ENCODE measurements at places on chromosomes 12 and 14.

DNA sequence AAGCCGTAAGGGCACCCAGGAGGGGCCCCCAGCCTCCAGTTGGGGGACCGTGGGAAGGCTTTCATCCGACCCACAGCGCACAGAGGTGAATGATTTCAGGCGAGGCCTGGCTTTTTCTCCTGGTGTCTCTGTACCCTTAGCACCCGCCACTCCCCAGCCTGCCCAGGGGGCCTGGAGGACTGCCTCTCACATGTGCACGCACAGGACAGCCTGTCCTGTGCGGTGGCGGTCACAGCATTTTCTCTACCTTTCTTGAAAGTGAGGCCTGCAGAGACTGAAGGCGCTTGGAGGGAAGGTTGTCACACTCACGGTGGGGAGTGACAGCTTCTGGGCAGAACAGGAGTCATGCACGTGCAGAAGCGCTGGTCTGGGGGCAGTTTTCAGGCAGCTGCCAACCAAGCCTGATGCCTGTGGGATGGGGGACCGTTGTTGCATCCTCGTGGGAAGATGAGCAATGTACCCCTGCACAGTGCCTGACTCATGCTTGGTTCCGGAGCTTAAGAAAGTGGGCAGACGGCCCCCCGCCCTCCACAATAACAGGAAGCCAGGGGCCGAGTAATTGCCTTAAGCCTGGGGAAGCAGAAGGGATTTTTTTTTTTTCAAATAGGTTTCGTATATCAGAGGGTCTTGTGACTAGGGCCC, 148.1 kb downstream of the TSPAN9 start:
- DNase-seq = no peak

GRCh38 chr12:77841521-77841920, 10.8 kb downstream of the NAV3 start:
- DNase-seq = no peak

- no peak for DNase-seq
Observed at GRCh38 chr12:28563286-28563685, 373.0 kb downstream of the CCDC91 start.

DNA sequence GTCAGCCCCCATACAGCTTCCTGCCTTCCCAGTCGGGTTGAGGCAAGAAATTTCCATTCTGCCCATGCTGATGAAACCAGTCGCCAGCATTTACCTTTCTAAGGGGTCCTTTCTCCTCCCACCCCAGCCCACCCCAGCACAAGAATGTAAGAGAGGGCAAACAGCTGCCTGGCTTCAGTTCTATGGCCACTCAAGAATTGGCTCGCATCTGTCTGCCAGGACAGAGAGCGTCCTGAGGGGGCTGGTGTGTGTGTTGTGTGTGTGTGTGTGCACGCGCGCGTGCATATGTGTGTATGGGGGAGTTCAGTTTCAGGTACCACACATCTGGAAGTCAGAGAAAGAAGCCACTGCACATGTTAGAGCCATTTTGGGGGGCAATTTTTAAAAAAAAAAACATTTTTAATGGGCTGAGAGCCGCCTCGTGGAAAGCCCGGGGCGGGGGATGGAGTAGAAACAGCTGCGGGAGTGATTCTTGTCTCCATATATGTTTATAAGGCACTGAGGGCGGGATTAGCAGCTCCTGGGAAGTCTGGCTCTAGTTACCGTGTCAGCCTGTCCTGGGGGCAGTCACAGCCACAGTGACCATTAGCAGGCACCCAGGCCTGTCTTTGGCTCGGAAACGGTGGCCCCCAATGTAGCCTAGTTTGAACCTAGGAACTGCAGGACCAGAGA, at the start of gene WNT5B:
TSS of gene WNT5B (plus strand) at position 566 of the 672 bp plus-strand sequence. CDS start 2,124 bp downstream, outside the sequence.
- DNase-seq = no peak

DNA sequence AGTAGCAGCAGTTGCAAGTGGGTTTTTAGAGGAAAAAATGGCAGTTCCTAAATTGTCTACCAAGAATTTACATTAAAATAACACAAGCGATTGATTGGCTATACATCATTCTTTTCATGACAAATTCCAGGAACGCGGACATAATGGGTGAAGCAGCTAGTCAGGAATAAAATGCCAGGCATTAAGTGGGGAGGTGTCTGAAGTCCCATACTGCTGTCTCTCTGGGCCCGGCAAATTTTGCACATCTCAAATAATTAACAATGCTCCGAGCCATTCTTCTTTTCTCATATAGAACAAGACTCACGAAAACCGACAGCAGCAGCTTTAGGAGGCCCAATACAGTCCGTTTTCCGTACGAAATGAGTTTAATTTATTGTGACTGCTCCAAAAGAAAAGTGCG, 696 bp downstream of the RPL36AL start:
- no peak for DNase-seq

- DNase-seq = no peak
Observed at GRCh38 chr12:98990648-98991047, 345.6 kb downstream of the APAF1 start.

- DNase-seq = no peak
Observed at GRCh38 chr12:8655421-8655820, 7.2 kb downstream of the MFAP5 start.

- no peak for DNase-seq
Observed at GRCh38 chr12:24678436-24678835, 270.5 kb downstream of the BCAT1 start.

DNA sequence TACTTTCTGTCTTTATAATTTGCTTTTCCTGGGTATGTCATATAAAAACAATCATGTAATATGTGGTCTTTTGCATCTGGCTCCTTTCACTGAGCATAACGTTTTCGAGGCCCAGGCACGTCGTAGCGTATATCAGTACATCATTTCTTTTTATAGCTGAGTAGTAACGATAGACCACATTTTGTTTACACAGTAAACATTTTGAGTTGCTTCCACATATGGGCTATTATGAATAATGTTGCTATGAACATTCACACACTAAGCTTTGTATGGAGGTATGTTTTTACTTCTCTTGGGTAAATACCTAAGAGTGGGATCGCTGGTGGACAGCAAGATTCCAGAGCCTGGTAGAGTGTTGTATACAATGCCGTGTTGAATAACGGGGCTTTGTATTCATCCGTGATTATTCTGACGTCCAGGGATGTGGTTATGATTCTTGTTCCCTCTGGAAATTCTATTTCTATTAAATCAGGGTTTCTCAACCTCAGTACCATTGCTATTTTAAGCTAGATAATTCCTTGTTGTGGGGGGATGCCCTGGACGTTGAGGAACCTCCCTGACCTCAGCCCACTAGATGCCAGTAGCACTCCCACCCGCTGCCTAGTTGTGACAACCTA, 38.9 kb upstream of the CIT start:
- DNase-seq = no peak

DNA sequence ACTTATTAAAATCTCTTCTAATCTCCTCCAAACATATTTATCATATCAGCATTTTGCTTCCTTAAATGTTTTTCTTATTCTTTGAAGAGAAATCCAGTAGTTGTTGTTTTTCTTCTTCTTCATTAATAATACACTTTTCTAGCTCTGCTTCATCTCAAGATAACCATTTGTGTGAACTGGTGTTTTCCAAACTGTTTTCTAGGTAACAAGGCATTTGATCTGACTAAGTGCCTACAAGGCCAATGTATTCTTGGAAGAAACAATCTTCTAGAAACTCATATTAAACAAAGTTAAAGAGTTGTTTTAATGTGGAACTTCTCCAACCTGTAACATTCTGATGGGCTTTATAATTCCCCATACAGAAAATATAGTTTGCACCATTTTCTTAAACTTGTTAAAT, 30.8 kb upstream of the IFNG start:
- no peak for DNase-seq

DNA sequence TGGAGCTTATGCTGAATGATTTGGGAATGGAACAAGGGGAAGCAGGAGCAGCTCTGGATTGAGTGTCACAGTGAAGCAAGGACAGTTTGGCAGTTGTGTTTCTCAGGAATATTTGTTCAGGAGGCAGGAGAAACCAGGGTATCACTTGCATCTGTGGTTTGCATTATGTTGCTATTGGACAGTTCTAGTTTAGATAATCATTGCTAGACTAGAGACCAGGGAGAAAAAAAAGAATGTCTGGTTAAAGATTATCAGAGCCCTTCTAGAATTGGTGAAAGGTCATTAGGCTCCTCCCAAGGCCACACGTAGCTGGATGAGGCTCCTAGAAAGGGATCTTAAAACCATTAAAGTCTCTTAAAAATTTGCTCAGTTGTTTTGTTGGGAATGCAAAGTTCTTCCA, 17.0 kb upstream of the SRSF5 start:
- no peak for DNase-seq

- DNase-seq = no peak
Observed at GRCh38 chr12:123696646-123697045, 15.5 kb upstream of the ATP6V0A2 start.

DNA sequence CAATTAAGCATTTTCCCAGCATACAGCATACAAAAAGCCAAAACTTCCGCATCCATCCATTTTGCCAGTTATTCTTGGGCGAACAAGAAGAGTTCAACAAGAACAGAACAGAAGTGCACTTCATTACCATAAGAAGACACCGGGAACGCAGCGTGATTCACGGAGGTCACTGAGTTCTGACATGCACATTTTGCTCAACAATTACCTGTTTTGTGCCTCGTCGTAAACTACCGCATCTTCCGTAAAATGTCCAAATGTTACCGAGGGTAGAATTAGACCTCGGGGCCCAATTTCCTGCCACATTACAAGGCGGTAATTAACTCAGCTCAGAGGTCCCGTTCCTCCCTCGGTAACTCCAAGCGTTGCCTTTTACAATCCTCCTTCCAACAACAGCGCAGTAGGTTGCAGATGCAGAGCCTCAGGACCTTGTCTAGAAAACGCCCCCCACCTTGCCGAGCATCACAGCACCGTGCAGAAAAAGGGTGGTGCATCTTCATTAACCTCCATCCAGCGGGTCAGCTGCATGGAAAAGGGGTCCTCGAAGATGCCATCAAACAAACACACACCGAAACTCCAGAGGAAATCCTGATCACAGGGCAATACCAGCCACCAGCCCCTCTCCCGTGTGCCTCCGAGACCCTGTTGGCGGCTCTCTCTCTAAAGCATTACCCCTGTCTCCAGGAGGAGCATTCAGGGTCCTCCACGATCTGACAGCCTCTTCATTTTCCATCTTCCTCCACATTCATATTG, 125.2 kb downstream of the BCL11B start:
- DNase-seq = no peak

- no peak for DNase-seq
Observed at GRCh38 chr12:64876388-64877071, 52.1 kb downstream of the TBC1D30 start.

GRCh38 chr12:42677461-42677860, 87.9 kb upstream of the PRICKLE1 start:
- no peak for DNase-seq

- DNase-seq = peak; percentile 7
Observed at GRCh38 chr14:94548999-94549985, 11.9 kb upstream of the SERPINA4 start.

GRCh38 chr12:39369756-39370155, 73.2 kb downstream of the KIF21A start:
- DNase-seq = no peak

DNA sequence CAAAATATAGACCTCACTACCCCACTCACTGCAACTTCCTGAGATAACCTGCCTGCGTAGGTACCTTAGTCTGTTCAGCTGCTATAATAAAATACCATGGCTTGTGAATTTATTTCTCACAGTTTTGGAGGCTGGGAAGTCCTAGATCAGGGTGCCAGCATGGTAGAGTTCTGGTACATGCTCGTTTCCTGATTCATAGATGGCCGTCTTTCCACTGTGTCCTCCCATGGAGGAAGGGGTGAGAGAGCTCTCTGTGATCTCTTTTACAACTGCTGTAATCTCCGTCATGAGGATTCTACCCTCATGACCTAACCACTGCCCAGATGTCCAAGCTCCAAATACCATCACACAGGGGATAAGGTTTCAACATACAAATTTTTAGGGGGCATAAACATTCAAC, 49.7 kb downstream of the KCNA1 start:
- DNase-seq = no peak

DNA sequence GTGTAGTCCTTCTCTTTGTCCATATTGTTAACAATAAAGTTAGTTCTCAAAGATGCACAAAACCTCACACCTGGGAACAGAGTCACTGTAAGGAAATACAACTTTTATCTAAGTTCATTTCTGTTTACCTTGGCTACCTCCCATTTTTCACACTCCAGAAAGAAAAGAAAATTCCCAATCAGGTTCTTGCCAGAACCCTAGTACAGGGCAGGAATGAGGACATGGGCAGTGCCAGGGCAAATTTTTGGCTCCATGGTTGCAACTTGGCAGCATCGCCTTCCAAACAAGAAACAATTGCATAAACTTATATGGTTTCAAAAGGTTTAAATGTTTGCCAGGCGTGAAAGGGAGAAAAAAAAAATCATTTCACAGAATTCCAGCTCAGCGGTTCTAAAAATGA, 296.3 kb upstream of the PRKD1 start:
- no peak for DNase-seq

DNA sequence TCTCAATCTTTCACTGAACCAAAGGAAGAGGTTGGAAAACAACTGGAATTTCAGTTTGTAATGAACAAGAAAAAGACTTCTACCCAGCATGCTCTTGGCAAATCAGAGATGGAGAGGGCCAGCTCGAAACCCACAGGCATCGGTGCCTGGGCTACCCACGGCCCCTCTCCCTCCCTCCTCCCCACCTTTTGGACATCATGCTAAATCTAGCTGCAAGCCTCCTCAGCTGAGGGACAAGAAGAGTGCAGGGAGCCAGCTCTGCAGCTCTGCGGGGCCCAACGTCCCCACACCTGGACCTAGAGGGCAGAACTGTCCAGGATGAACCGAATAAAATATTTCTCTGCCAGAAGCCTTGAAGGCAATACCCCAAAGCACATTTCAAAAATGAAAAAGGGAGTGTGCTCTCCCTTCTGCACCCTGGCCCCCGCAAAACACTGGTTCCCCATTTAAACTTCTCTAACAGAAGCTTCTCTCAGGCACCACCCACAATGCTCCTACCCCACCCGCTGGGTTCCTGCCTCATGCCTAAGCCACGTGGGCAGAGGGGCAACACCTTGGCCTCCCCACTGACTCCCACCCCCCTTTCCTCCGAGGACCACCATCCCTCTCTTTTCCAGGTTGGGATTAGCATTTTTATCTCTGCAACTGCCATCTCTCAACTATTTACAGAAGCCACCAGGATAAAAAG, 8.2 kb downstream of the CAMKK2 start:
- DNase-seq = no peak

- DNase-seq = no peak
Observed at GRCh38 chr12:3236345-3237187, 159.4 kb downstream of the TSPAN9 start.
